Glomerular endothelial cell (primary cell): ENCODE measurements at places on chromosomes 3 and 15. TPM values are rescaled to one million over a fixed set of nuclear protein-coding genes. Genes with fewer than 3 reads are reported as not detected.

Gene IL17RD
- 2.3 and 3.2 TPM in 2 replicates for total RNA-seq

Gene CYP1A1
- 2.0 and 3.7 TPM in 2 replicates for total RNA-seq

Gene SNTN
- not detected in 2 replicates for total RNA-seq

Gene PODXL2
- 20.5 and 21.5 TPM in 2 replicates for total RNA-seq

Gene SLC22A13
- total RNA-seq: not detected in 2 replicates

Gene ATP8B4
- total RNA-seq: not detected in 2 replicates

Gene PRSS50
- total RNA-seq: not detected in 2 replicates

Gene BDH1
- total RNA-seq: 4.7 and 8.8 TPM in 2 replicates

Gene CX3CR1
- total RNA-seq: not detected in 2 replicates

Gene AP3B2
- not detected in 2 replicates for total RNA-seq

Gene SLC30A4
- total RNA-seq: 9.1 and 10.6 TPM in 2 replicates

Gene CDHR4
- not detected in 2 replicates for total RNA-seq

Gene MORC1
- not detected in 2 replicates for total RNA-seq

Gene SLMAP
- 26.3 and 37.8 TPM in 2 replicates for total RNA-seq

Gene RTP1
- total RNA-seq: not detected in 2 replicates

Gene A4GNT
- total RNA-seq: not detected in 2 replicates

Gene GOLGA6L7
- total RNA-seq: not detected in 2 replicates

Gene POPDC2
- total RNA-seq: 1.3 and 1.6 TPM in 2 replicates

Gene ZNF621
- total RNA-seq: 12.0 and 13.7 TPM in 2 replicates

Gene DAZL
- not detected in 2 replicates for total RNA-seq

Gene GRAMD2A
- total RNA-seq: not detected in 2 replicates

Gene IGDCC3
- total RNA-seq: 0.41 TPM in 1 of 2 replicates, not detected in the other

Gene HHATL
- not detected in 2 replicates for total RNA-seq

Gene SAMMSON
- total RNA-seq: not detected in 2 replicates
